Parietal lobe (tissue), 2 donors: ENCODE measurements at places on chromosomes 11 and 22. TPM values are rescaled to one million over a fixed set of nuclear protein-coding genes. Genes with fewer than 3 reads are reported as not detected.

The MIOX gene
- not detected for total RNA-seq

The SAA1 gene
- total RNA-seq: not detected

The CCDC157 gene
- total RNA-seq: 9.4 TPM

The EFEMP2 gene
- total RNA-seq: 18.8 TPM

The SYT12 gene
- total RNA-seq: 0.31 TPM

The SCGB1A1 gene
- not detected for total RNA-seq

The IGSF9B gene
- total RNA-seq: 13.8 TPM

The FOXRED2 gene
- total RNA-seq: 12.2 TPM

The SHANK3 gene
- 9.7 TPM for total RNA-seq

The FGF3 gene
- not detected for total RNA-seq

The LDHAL6A gene
- 0.94 TPM for total RNA-seq

The NXPE4 gene
- total RNA-seq: not detected

The SLC15A3 gene
- 1.9 TPM for total RNA-seq

The CPSF7 gene
- 50.4 TPM for total RNA-seq

The GRAMD4 gene
- total RNA-seq: 80.4 TPM

The SELENOO gene
- 13.8 TPM for total RNA-seq
